Activated CD4-positive, alpha-beta T cell treated with anti-CD3 and anti-CD28 coated beads for 1 hour (primary cell): ENCODE measurements at places on chromosomes 1 and 21.

- DNase-seq, result no peak
Observed at GRCh38 chr1:200895443-200895789, 716 bp downstream of the INAVA start.

DNA sequence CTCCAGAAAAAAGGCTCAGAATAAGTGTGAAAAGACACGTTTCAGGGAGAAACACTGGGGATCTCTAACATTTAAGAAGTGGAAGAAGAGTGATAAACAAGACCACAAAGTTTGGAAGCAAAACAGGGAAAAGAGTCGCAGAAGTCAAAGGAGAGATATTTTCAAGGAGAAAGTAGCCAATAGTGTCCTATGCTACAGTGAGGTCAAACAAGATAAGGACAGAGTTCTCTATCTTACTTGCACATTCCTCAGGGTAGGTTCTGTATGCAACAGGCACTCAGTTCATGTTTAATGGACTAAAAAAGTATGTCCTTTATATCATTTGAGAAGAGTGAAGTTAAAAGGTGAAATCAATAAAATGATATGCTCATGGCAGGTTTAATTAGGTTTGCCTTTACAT lies 13.8 kb upstream of the EDEM3 start:
- DNase-seq, result no peak

DNA sequence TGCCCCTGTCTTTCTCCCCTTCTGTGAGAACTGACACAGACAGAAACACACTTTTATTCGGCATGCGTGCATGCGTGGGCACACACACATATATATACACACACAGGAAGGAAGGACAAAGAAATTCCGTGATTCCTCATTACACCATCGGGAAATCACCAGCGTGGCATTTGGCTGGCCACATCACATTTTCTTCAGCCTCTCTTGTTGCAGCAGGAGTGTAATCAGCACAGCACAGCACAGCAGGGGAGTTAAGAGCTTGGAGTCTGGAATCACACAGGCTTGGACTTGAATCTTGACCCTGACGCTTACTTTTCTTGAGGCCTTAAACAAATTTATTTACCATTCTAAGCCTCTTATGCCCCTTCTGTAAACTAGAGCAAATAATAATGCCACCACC lies 45.3 kb upstream of the EPHA8 start:
- DNase-seq, result no peak

DNA sequence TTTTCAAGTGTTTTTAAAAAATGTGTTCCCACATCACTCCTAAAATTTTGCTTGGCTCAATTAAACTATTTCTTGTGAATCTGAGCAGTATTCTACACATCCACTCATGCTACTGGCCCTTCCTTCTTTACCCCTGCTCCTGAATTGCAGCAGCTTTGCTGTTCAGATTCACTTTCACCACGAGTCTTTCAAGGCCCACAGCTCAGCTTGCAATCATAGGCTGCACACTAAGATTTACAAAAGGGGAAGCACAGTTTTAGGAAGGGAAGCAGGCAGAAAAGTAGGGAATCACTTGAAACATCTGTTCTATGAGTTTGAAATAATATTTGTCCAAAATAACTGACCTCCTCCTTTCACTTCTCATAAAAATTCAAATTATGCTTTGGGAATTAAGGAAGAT lies 70.9 kb upstream of the EDEM3 start:
- DNase-seq, result no peak

DNA sequence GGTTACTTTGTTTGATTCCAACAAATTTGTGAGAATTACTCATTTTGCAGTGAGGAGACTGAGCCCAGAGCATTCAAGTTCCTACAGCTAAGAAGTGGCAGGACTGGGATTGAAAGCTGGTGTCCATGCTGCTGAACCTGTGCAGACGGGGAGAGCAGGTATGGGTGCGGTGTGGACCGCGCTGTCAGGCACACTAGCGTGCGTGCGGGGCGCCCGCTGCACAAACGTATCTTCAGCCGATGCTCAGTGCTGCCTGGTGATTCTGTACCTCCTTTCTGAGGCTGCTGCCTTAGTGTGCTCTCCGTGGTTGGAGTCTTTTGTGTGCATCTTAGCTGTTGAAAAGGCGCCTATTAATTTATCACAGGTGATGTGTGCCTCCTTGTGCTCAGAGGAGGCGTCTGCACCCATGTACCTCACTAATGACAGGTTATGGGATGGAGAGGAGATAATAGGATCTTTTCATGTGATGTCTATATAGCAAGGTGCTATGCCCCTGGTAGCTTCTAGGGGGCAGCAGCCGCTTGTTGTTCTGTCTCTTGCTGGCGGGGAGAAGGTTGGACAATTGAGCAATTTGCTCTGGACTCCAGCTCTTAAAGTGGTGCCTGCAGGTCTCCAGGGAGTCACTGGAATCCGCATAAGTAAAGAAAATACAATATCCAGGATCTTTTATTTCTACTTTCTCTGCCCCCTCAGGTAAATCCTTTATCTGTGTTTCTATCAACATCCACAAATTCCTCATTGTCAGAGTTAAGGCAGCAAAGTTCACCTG lies 32.5 kb downstream of the PEX14 start:
- peak; percentile 32 for DNase-seq

- DNase-seq, result no peak
Observed at GRCh38 chr1:101992821-101993575, 3.7 kb downstream of the OLFM3 start.

GRCh38 chr1:168439456-168440375 lies 104.1 kb downstream of the XCL2 start:
- peak; percentile 58 for DNase-seq

DNA sequence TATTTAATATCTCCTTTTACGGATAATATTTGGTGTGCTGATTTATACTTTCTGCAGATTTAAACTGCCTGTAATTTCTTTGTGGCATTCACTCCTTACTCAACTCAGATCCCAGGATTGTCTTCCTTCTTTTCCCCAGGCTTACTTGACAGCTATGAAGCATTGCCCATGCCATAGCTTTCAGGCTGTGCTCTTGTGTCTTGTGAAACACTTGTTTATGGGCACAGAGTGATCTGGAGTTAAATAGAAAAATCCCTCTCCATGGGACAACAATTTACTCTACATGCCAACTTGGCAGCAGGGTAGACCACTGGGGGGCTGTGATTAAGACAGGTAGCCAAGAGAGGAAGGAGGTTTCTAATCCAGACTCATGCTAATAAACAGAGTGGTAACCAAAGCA lies 57.4 kb downstream of the PPP1R12B start:
- DNase-seq, result no peak

- no peak for DNase-seq
Observed at GRCh38 chr1:47918257-47918867, 78.8 kb downstream of the TRABD2B start.

GRCh38 chr1:208098773-208099172 lies 145.4 kb downstream of the PLXNA2 start:
- DNase-seq, result no peak

GRCh38 chr1:29777522-29777921 lies 541.2 kb downstream of the PTPRU start:
- DNase-seq, result no peak

GRCh38 chr1:153991151-153991630 lies 629 bp downstream of the RPS27 start:
- DNase-seq, result no peak

DNA sequence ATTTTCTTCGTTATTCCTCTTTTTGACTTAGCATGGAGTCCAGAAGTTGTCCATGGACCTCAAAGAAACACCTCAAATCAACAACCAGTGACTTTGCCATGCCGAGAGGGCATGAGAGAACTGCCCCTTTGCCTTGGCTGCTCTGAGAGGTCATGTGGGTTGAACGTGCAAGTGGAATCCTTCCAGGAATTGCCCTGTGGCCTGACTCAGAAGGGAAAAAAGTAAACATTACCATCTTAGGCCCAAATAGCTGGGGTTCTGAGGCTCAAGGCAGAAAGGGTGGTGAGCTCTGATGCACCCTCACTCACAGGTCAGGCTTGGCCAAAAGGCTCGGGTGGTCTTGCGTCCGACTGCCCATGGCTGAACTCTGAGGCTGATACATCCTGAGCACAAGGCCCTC lies 15.1 kb downstream of the STUM start:
- DNase-seq, result no peak
